ENCODE measurements at places on chromosomes 1 and 21.

DNA sequence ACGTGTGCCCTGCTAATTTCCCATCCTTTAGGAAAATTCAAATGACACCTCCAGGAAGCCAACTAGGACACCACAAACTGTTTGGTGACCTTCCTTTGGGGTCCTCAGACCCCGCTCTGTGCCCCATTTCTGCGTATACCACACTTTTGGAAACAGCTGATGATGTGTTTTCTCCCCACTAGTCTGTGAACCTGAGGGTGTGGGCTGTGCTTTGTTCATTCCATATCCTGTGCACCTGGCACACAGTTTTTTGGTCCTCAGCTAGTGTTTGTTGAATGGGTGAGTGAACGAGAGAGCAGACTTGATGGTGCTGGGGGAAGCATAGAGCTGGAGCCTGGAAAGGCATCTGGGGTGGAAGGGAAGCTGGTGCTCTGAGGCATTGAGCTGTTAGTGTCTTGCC lies 48.6 kb downstream of the RPS6KA1 start:
- no peak for DNase-seq

GRCh38 chr1:51578383-51579109 lies 38.3 kb upstream of the OSBPL9 start:
- no peak for DNase-seq

DNA sequence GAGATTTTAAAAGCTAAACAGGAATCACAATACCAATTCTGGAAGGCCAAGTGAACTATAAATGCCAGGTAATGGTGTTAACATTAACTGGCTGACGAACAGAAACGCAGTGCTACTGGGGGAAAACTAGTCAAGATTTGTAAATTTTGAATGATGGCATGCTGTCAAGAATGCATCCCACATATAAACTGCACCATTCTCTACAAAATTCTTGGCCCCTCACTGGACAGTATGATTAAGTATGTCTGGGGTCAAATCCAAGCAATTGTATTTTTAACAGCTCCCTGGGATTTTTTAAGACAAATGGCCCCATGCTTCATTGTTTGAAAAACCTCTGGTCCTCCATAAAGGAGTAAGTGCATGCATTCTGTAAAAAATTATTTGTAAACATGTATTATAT lies 73.2 kb upstream of the COA6 start:
- no peak for DNase-seq

DNA sequence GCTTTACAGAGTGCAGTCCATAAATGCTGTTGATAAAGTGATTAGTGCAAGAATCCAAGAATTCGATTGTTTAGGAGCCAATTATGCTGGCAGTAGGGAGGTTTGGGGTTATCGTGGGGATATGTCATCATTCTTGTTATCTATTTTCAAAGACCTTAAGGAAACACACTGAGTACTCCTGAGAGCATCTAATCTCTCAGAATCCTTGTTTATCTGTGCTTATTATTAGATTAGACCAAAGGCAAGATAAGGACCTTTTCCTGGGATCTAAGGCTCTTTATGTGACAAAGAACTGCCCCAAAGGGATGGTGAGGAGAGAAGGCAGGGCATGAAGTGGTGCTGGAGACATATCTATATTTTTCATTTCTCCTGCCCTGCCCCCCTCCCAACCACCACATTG lies 139.1 kb downstream of the TSEN15 start:
- DNase-seq, result no peak

DNA sequence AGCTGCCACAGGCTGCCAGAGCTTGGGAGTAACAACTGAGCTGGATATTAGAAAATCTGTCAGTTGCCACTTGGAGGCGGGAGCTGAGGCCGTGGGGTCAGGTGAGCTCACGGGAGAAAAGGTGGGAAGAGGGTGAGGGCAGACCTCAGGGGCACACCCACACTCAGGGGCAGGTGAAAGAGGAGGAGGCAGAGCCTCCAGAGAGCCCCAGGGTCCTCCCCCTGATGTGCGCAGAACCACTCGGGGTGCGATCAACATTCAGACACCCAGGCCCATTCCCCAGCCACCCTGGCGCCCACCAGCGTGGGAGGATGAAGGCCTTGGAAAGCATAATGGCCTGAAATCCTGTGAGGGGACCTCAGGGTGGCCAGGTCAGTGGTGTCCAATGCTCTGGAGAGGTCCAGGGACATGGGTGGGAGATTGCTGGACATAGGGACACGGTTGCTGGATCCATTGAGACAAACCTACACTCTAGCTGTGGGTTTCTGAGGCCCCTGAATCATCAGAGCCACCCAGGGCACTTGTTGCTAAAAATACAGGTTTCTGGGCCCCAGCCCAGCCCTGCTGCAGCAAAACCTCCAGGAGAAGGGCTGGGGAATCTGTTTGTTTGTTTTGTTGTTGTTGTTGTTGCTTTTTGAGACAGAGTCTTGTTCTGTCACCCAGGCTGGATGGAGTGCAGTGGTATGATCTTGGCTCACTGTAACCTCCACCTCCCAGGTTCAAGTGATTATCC lies 49.4 kb upstream of the GPR153 start:
- no peak for DNase-seq

GRCh38 chr1:94025383-94026340 lies 95.3 kb downstream of the ABCA4 start:
- peak; percentile 84 for DNase-seq

DNA sequence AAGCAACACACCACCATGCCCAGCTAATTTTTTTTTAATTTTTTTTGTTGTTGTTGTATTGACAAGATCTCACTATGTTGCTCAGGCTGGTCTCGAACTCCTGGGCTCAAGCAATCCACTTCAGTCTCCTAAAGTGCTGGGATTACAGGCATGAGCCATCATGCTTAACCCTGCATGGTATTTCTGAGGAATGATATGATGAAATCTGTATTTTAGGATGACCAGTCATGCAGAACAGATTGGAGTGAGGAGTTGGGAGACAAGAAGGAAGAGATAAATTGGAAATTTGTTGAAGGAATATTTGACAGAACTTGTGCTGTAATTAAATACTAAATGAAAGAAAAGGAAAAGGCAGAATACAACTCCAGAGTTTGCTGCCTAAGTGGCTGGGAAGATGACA lies 4.7 kb upstream of the NDUFS5 start:
- DNase-seq, result no peak

- DNase-seq, result no peak
These were observed 49.9 kb downstream of the COL6A1 start for GRCh38 chr21:46031484-46031883.

DNA sequence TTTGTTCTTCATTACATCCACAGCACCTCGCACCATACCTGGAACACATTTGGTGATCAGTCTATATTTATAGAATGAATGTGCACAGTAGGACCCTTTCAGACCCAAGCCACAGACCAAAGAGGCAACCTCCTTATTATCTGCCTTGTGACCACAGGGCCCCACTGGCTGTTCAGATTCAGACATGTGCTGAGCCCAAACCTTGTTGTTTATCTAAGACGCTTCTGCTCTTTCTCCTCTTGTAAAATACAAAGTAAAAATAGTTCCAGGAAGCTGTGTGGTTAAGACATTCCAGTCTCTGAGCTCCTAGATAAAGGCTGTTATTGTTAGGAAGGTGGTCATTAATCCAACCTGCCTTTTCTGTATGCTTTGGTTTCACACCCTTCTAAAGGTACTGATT lies 3.6 kb upstream of the SCMH1 start:
- DNase-seq, result no peak

- no peak for DNase-seq
These were observed 30.8 kb downstream of the IER5 start for GRCh38 chr1:181119093-181119989.

DNA sequence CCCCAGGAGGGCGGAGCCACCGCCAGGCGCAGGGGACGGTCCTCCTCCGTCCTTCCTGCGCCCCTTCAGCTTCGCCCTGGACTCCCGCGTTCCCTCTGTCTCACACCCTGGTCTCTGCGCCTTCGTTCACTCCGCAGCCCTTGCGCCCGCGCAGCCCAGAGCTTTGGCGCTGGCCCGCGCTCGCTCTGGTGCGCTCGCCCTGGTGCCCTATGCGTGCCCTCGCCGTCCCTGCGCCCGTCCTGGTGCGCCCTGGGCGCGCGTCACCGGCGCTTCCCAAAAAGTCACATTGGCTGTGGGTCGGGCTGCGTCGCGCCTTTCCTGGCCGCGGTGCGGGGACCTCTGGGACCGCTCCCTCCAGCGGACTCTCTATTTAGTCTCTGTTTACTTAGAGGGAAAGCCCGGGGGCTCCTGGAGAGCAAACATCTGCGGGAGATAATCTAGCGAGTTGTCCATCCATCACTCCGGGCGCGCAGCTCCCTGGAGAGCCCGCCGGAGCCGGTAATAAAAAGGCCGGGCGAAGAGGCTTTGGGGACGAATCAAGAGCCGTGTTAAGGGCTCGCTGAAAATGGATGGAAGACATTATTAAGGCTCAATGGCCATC lies 178.6 kb downstream of the PRDM16 start:
- DNase-seq, result no peak

GRCh38 chr1:47859092-47859743 lies 138.0 kb downstream of the TRABD2B start:
- DNase-seq, result no peak

DNA sequence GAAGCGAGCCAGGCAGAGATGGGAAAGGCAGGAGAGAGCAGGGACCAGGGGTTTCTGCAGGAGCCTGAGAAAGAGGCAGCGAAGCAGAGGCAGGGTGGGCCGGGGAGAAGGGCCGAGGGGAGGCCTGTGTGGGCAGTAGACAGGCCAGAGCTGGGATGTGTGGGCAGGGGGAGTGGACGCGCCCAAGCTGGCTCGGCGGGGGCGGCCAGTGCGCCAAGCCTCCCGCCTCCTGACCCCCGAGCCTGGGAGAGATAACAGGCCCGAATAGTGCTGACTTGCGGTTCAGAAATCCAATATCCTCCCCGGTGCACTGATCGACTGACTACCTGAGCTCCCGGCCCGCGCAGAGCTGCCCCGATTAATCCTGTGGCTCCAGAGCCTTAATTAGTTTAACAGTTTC lies 41.9 kb downstream of the AHDC1 start:
- no peak for DNase-seq

GRCh38 chr1:202067188-202067974 lies 55.3 kb upstream of the GPR37L1 start:
- no peak for DNase-seq

- DNase-seq, result no peak
These were observed 146.6 kb upstream of the ADGRL2 start for GRCh38 chr1:81654147-81654546.

DNA sequence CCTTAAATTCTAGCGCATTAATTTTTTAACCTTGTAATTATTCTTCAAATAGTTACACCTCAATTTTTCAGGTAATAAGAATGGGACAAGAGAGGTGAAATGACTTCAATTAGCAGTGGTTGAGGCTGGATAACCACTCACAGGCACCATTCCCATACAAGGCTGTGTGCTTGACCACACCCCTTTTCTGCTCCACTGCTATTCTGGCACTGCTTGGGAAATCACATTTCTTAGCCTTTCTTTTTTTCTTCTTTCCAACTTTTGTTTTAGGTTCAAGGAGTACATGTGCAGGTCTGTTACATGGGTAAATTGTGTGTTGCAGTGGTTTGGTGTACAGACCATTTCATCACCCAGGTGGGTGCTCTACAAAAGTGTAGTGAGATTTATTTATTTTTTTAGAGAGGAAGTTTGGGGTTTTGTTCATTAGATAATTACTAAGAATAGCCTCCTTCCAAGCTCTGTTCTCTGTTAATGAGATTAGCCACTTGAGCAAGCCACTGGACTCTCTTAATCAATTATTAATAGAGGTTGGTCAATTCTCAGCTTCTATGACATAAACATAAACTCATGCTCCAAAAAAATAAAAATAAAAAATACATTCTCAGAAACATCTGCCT lies 14.4 kb downstream of the ILDR2 start:
- DNase-seq, result no peak

GRCh38 chr21:44889625-44890337 lies 16.3 kb upstream of the PTTG1IP start:
- DNase-seq, result no peak

DNA sequence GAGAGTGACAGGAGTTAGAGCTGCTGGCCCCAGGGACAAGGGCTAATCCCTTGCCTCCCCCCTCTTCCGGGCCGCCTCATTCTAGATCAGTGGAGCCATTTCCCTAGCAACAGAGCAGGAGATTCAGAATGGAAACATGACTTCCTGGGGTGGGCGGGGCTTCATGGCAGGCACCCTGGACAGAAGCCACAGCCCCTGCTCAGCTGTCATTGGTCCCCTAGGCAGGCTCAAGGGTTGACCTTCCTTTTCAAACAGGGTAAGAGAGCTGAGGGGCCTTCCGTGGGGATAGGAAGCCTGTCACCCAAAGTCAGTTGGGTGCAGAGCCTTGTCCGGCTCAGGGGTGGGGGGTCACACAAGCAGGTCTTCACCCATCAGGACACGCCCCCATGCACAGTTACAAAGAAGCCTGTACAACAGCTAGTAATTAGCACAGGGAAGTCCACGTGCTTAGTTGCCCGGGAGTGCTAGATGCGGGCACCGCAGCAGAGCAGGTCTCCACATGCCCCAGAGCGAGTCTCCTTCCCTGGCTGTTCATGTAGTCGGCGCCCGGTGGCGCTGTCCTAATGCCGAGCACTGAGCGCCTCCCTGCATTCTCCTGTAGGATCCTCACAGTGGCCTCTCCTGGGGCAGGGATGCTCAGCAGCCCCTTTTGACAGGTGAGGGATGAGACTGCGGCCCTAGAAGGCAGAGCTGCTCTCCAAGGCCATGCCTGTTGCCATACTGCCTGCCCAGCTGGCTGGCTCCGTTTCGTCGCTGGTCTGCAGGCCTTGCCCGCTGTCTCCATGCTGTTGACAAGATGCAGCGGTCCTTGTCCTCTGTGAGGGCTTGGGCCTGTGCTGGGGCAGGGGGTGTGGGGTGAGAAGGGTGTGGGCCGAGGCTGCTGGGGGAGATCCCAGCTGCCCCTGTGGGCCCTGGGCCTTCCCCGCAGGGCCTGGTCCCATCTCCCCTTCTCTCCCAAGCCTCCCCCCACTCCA lies 5.1 kb downstream of the TMEM201 start:
- peak; percentile 96 for DNase-seq

- DNase-seq, result no peak
These were observed 110.8 kb downstream of the BEND5 start for GRCh38 chr1:48665708-48666407.

DNA sequence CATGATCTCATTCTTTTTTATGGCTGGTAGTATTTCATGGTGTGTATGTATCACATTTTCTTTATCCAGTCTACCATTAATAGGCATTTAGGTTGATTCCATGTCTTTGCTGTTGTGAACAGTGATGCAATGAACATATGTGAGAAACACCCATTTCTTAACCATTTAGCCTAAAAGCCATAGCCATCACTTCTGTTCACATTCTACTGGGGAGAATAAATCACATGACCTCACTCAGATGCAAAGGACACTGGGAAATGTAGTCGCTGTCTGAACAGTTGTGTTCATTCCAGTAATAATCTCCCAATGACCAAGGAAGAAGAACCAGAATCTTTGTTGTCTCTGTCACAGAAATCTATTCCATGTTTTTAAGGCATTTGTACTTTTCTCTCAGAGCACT lies 15.1 kb upstream of the PLA2G2E start:
- no peak for DNase-seq

- no peak for DNase-seq
These were observed 65.8 kb downstream of the USP25 start for GRCh38 chr21:15795533-15795932.

DNA sequence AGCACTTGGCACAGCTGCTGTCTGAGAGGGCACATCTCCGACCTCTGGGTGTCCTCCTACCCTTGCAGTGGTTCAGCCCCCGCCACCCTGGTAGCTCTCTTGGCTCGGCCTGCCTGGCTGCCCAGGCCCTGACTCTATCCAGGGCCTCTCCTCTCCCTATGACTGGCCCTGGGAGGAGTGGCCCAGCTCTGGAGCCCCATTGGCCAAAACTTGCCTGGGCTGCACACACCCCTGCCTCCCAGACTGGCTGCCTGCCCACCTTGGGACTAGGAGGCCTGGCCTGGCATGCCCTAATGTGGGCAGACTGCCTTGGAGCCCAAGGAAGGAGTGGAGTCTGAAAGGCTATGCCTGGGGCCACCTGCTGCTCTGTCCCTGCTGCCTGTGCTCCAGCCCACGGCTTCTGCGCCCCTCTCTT lies 33.6 kb downstream of the ACOT11 start:
- DNase-seq, result peak; percentile 84
